Type B pancreatic cell (in vitro differentiated cells): ENCODE measurements at places on chromosomes 6 and 20. TPM values are rescaled to one million over a fixed set of nuclear protein-coding genes. Genes with fewer than 3 reads are reported as not detected.

DNA sequence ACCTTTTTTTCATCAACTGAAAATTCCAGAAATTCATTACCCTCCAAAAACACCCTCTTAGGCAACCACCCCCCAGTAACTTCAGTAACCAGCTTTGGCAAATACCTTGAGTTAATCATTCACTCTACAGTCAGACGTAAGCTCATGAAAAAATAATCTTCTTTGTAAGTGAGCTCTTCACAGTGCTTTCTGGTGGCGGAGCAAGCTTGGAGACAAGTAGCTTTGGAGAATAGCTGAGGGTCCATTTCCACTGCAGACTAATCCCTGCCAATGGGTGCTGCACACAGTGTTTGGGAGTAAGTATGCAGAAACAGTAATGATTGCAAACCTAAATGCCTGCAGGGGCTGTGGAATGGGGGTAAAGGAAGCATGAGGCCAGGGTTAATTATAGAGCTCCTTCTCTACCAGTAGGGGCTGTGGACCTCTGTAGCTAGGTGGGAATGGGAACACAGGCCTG lies 56.8 kb upstream of the HINT3 start:
- no peak for DNase-seq

DNA sequence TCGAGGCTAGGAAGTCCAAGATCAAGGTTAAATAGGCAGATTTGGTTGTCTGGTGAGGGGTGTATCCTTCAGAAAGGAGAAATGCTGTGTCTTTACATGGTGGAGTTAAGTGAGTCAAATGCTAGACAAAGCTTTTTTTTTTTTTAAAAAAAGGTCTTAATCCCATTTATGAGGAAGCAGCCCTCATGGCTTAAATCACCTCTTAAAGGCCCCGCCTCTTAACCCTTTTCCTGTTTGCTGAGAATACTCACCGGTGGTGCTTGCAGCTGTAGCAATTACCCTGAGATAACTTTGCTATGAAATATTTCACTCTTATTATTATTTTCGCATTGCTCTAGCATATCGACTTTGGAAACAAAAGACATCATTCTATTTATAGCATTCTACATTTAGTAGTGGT lies 30.8 kb downstream of the FBXO30 start:
- DNase-seq, result no peak

DNA sequence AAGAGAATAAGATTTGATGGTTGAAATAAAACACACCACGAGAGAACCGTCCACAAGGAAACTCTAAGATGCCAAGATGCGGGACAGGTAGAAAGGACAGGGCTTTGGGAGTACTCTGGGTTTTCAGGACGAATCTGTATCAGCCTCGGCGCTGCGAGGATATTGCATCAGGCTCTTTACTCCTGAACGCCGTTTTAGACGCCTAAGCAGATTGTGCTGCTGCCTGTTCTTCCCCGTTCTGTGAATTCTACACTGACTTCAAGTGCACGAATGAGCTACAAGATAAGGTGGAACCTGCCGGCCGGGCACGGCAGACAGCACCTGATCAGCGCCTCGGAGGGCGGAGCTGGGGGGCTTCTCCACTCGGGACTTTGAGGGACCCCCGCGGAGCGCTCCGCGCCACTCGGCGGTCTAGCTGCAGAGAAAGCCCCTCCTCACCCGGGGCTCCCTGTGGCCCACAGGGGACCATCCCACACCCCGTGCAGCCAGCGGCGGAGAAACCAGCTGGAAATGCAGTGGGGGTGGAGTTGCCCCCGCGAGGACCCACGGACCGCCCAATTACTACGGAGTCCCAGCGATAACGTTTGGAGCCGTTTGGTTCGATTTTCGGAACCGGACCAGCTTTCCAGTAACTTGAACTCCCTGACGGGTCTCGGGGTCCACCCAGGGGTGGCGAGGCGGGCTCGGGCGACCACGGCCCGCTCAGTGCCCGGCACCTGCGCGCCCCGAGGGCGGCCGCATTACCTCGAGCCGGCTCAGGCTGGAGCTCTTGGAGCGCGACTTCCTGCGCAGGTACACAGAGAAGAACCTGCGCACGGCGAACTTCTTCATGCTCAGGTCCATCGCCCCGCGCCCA lies 646 bp downstream of the RPS6KA2 start:
- DNase-seq, result no peak

DNA sequence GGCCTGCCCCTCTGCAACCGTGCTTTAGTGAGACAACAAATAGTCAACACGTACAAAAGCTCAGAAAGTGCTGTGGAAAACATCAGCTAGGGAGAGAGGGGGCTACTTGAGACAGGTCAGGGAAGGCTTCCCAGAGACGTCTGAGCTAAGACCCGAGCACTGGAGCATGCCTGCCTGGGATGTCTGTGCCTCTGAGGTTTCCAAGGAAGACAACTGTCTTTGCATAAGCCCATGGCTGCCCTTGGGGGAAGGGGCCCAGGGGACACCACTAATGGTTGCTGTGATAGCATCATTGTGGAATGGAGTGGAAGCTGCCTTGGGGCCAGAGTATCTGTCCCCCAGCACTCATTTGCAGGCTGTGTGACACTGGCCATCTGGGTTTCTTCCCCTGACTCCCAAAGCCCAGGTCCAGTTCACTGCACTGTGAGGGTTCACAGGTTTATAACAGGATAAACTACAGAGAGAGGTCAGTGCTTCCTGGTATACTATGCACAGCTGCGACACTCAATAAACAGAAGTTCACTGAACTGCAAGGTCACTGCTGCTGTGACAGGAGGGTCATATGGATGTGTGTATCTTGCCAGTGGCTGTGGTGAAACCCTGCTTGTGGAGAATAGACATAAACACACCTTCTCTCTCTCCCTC lies 1.5 kb upstream of the ARFGEF2 start:
- no peak for DNase-seq

DNA sequence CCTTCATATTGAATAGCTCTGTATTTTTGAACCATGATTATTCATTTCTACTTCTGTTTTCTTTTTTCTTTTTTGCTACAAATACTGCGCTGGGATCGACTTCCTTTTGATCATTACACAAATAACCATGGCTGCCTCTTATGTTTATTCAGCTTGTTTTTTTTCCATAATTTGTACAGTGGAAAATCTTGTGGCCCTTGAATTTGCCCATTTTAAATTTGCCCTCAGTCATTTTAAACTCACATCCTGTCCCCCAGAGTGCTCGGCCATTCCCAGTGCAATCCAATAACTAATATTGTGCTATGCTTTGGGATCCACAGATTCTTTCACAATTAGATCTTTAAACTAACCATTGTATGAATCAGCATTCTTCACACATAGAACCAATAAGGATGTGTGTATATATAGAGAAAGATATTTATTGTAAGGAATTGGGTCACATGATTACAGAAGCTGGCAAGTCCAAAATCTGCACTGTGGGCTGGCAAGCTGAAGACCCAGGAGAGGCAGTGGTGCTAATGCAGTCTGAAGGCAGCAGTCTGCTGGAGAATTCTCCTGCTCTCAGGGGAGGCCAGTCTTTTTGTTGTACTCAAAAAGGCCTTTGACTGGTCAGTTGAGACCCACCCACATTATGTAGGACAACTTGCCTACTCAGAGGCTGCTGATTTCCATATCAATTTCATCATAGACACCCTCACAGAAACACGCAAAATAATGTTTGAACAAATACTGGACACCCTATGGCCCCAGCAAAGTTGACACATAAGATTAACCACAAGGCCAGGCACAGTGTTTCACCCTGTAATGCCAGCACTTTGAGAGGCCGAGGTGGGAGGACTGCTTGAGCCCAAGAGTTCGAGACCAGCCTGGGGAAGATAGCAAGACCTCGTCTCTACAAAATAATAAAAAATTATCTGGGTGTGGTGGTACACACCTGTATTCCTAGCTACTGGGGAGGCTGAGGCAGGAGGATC lies 147.1 kb downstream of the MTHFD1L start:
- DNase-seq, result no peak

- DNase-seq, result no peak
Measured at GRCh38 chr6:77143659-77144447, 319.4 kb downstream of the HTR1B start.

- no peak for DNase-seq
Measured at GRCh38 chr20:37291724-37292126, 2.3 kb downstream of the MANBAL start.

DNA sequence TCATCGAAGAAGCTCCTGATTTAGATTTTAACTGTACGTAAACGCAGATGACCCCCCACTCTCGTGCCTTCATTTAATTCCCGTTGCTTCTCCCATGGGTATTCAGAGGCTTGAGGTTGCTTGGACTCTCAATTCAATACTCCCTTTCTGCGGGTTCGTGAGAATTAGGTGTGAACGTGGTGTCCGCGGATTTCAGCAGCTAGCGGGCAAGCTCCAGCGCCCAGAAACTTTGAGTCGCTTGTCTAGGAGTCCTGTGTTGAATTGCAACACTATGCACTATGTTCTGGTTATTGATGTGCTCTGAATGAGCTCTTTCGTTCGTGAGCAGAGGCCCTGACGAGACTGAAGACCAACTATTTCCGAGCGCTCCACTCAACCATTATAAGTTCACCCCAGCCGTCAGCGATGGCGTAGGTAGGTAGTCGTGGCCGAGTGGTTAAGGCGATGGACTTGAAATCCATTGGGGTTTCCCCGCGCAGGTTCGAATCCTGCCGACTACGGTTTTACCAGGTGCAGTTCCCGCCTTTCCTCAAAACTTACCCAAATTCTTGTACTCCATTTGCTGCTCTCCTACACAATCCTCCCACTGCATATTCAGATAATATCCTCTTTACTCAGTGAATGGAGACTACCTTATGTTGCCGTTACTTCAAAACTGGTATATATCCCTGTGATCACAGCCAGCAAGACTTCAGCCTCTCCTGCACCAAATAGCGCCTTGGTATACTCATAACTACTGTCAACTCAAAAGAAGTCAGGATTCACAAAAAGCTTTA lies 72.6 kb upstream of the ZNF184 start:
- no peak for DNase-seq

DNA sequence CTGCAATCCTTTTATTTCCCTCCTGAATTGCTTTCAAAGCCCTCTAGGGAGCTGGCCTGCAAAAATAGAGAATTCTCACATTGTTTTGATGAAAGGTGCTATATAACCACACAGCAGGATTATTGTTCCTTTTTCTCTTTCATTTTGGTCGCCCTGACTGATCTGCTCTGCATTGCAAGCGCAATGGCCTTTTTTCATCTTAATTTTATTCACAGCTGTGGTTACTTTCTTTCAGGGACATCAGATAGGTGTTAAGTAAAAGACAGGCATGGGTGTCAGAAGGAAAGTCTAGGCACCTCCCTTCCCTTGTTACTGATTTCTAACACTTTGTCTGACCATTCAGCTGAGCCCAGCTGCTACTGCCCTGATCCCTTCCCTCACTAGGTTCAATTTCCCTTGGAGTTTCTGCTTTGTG lies 850.5 kb upstream of the MAP3K7 start:
- no peak for DNase-seq

DNA sequence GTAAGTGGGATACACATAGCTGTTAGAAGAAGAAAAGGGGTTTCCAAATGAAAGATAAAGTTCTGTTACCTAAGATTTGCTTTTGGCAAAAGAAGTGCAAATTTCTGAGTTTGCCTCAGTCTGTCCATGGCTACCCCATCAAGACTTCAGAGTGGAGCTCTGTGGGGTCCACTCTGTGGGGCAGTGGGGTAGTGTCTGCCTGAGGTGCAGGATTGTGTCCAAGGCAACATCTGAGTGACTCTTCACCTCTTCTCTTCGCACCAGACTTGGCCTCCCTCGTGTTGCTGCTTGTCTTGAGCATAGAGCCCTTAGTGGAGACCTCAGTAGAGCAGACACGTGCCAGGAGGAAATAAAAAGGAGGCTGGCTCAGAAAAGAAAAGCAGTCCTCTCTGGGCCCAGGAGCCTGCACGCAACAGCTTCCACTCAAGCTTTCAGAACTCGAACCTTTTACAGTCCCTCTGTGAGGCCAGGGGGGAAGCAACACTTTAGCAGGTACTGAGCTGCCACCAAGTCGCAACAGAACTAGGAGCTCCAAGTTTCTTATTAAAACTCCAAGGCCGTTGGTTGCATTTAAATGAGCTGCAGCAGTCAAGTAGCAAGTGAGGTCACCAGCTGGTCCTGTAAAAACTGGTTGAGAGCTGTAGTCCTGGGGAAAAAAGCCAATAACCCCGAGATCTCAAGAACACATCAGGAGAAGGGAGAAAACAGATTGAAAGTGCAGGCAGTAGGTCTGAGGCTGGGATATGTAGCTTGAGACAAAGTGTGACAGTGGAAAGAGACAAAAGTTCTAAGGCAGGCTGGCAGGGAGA lies 413.5 kb downstream of the CDC5L start:
- DNase-seq, result no peak

- no peak for DNase-seq
Measured at GRCh38 chr20:22684072-22684762, 99.8 kb upstream of the FOXA2 start.

DNA sequence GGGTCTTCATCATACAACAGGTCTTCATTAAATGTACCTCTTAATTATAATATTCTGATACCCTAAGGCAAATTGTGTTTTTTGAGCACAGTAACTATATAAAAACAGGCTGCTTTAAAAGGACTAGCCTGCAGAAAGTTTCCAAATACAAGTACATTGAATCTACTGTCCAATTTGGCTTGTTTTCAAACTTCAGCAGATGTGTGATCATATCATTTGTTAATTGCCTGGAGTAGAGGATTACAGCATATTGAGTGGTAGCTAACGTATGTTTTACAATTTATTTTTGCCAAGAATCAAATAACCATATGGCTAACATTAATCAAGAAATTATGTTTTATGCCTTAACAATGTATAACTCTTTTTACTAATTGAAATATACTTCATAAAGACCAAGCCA lies 12.6 kb downstream of the TINAG start:
- DNase-seq, result no peak

- DNase-seq, result no peak
Measured at GRCh38 chr6:71079677-71080076, 122.8 kb upstream of the B3GAT2 start.

- no peak for DNase-seq
Measured at GRCh38 chr6:138371720-138372119, 6.0 kb upstream of the SMIM28 start.

- DNase-seq, result no peak
Measured at GRCh38 chr6:25138934-25139415, 140.2 kb upstream of the CARMIL1 start.

- DNase-seq, result no peak
Measured at GRCh38 chr20:11350126-11351005, 567.3 kb upstream of the BTBD3 start.

DNA sequence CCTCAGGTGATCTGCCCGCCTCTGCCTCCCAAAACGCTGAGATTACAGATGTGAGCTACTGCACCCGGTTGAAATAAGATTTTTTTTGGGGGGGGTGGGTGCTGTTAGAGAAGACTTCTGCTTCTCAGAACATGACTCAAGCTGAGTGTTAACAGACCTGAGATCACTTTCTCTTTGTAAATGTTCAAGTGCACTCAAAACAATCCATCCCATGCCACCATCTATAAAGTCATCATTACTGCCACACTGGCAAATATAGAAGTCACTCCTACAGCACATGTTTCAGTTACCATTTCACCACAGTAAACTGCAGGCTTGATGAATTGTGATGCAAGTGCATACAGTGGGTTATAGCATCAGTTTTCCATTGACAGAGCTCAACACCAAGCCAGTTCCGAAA lies 9.0 kb downstream of the VPS16 start:
- DNase-seq, result no peak

The RBM24 gene
- 0.88 and 4.2 TPM in 2 replicates for total RNA-seq

The RPRD1B gene
- total RNA-seq, result 29.7 and 41.9 TPM in 2 replicates

The PSMB1 gene
- total RNA-seq, result 150 and 158 TPM in 2 replicates

The NOTCH4 gene
- 1.5 and 1.9 TPM in 2 replicates for total RNA-seq

The MBOAT1 gene
- total RNA-seq, result 83.3 and 116 TPM in 2 replicates

The HCK gene
- not detected in 2 replicates for total RNA-seq

The WFDC5 gene
- total RNA-seq, result 0.41 and 0.74 TPM in 2 replicates

The CNKSR3 gene
- 18.4 and 31.0 TPM in 2 replicates for total RNA-seq
